Right atrium auricular region (tissue), 2 donors: ENCODE measurements at places on chromosomes 2 and 18.

DNA sequence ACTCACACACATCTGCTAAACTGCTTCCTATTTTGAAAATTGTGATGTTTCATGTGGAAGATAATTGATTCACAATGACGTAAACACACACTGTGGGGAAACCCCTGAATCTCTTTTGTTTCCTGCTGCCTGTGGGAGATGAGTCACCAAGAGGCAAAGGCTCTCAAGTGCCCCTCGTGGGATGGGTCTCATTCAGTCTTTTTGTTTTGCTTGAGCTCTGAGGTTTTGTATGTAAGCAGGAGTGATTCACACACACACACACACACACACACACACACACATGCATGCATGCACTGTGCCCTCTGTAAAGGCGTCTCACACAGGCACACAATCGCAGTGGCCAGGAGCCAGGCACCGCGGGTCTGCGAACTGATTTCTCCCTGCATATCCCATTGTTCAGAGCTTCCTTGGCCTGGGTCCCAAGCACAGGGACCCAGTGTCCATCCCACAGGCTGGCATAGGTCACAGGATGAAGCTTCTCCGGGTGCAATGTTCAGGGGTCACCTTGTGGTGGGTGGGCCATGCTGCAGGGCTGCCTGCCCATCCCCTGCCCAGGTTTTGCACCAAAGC is 12.1 kb upstream of the ARHGEF4 start:
- DNase-seq: no peak

GRCh38 chr2:218340656-218341055 is 16.0 kb upstream of the CATIP start:
- no peak for DNase-seq

- no peak for DNase-seq
Measured at GRCh38 chr2:207505171-207505570, 24.6 kb upstream of the CREB1 start.

- no peak for DNase-seq
Measured at GRCh38 chr2:159028776-159029175, 60.3 kb downstream of the TANC1 start.

DNA sequence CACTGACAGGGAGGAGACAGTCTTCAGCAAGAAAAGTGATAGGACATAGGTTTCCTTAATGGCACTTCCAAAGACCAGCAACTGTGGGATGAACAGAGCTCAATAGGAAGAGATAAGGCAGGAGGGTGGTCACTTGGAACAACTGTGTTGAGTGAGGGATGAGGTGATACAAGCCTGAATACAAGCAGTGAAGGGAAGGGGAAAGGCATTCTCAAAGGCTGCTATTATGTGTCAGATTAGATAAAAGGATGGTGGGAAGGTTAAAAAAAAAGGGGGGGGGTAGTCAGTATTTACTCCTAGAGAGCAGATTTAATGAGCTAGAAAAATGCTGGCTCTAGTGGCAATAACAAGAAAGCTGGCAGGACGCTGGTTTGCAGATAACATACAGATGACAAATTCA is 25.7 kb downstream of the CCBE1 start:
- no peak for DNase-seq

DNA sequence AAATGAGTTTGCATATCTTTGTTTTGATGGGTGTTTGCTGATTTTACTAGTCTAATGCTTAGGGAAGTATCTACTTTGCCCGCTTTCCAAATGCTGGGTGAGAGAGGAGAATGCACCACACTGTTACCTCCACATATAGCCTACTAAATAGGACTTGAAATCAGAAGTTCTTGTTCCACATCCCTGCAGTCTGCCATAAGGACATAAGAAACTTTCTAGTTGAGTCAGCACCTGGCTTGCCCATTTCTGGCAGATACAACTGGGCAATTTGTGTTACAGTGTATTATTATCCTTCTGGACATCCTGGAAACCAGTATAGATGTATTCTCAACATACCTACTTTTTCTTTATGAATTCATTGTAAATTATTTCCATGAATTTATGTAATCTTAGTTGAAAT is 29.5 kb downstream of the ANXA4 start:
- no peak for DNase-seq

- no peak for DNase-seq
Measured at GRCh38 chr18:63850020-63850419, 37.5 kb upstream of the SERPINB2 start.

DNA sequence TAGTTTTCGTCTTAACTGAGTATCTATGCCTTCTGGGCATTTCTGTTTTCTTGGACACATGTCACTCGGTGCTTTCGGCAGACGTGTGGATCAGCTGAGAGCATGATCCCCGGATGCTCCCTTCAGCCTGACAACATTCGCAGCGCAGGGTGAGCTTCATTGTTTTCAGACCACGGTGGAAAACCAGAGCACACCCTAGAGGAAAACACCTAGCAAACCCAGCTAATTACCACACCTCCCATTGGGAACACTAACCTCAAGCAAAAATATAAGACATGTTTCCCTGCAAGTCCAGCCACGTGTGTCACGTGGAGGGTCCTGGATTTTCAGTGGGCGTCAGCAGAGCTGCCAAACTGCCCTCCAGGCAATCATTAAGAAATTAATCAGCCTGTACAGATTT is 31.0 kb downstream of the ANKRD29 start:
- no peak for DNase-seq

DNA sequence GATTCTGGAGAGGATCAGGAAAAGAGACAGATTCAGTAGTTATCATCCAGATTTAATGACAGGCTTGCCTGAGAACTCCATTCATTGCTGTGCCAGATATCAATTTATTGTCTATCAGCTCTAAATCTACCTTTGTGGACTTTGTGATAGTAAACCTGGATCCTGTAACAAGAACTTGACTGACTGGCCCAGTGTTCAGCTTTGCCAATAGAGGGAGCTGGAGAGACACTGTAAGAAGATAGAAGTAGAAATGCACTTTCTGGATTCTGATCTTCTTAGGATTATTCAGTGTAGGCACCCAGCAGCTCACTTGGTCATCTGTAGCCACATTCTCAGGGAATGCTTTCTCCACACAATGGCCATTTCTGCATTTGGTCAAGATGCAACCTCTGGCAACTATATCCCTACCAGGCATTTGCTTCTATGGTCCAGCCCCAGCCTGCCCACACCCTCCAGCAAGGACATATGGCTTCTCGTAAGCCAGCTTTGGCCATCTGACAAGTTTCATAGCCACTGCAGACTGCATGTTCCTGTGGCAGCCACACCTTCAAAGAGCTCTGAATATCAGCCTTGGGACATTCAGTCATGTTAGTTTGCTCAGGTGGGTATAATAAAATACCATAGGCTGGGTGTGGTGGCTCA is 6.1 kb upstream of the SERPINB8 start:
- DNase-seq: no peak

GRCh38 chr18:59055345-59056032 is 84.2 kb upstream of the SEC11C start:
- DNase-seq: no peak

GRCh38 chr2:218331745-218332144 is 24.9 kb upstream of the CATIP start:
- no peak for DNase-seq

DNA sequence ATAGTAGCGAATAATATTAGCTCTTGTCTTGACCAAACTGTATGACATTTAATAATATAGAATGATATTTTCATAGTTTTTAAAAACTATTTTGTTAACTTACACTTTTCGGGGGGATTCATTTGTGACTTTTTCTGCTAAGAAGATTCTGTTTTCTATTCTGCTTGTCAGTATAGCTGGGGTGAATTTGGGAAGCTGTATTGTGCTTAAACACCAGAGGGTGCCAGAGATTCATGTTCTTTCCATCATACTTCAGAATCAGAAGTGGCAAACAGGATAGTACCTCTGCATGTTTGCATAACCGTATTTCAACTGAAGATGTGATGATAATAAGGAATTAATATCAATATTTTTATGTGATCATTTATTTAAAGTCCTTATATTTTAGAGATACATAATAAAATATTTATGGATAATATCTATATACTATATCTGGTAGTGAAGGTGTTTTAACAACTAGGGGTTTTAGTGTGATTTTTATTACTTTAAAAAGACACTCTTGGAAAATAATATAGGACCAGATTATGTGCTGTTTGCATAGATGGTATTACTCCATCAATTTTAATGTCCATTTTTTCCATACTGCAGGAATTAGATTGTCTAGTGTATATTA is 81.0 kb downstream of the TAF4B start:
- DNase-seq: no peak

- no peak for DNase-seq
Measured at GRCh38 chr18:37265382-37265781, 300.2 kb downstream of the CELF4 start.

GRCh38 chr2:203949228-203949627 is 12.7 kb downstream of the ICOS start:
- no peak for DNase-seq

DNA sequence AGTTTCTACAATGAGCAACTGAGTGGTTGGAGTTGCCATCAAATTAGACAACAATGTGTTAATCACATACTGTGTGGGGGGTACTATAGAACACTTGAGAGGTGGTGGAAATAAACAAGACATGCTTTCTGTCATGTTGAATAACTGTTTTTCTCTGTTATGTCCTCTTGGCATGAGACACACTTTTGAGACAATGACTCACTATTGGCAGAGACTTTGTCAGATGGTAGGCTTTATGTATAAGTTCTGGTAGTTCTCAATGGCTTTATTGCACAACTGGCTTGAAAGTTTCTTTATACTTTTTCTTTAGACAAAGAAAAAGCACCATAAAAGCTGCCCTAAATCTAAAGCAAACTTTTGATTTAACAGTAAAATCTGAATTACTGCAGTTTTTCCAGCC is 578.7 kb downstream of the ADCYAP1 start:
- no peak for DNase-seq

- no peak for DNase-seq
Measured at GRCh38 chr2:159506764-159507440, 109.4 kb downstream of the BAZ2B start.

DNA sequence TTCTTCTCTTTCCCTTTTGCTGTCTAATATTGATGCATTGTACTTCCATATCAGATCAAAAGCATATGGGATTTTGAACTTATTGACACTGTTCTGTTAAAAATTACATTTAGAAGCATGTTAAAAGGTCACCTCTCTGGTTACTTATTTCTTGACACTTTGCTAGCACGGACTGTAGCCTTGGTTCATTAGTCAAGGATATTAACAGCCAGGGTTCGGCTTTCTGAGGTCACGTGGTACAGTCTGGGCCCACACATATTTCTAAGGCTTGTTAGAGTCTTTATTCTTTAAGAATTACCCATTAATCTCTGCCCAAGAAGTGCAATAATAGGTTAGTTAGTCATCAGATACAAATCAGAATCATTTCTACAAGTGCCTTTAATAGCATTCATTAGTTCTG is 1035.8 kb upstream of the FANCL start:
- DNase-seq: no peak

DNA sequence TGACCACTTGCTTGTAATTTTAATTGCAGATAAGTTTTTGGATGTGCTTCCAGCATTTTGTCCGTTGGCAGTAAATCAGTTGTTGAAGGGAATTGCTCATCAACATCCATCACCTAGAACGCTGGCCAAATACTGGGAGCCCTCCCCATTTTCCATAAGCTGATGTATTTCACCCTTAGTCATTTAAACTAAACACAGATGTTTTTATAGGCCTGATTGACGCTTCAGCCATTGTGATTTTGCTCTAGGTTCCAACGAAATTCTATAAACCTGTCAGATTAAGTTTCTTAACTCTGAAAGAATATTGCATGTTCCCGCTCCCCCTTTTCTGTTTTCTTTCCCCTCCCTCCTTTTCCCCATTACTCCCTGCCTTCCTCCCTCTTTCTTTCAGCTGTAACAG is 1.0 kb upstream of the RPRM start:
- no peak for DNase-seq

GRCh38 chr2:142892715-142893114 is 15.3 kb downstream of the KYNU start:
- no peak for DNase-seq

- no peak for DNase-seq
Measured at GRCh38 chr2:85134255-85134895, 1.2 kb downstream of the TCF7L1 start.

GRCh38 chr2:20755132-20755800 is 67.6 kb downstream of the LDAH start:
- no peak for DNase-seq

GRCh38 chr2:101843048-101843447 is 145.5 kb downstream of the MAP4K4 start:
- no peak for DNase-seq

- DNase-seq: no peak
Measured at GRCh38 chr2:176018708-176019107, 16.6 kb upstream of the LNPK start.

DNA sequence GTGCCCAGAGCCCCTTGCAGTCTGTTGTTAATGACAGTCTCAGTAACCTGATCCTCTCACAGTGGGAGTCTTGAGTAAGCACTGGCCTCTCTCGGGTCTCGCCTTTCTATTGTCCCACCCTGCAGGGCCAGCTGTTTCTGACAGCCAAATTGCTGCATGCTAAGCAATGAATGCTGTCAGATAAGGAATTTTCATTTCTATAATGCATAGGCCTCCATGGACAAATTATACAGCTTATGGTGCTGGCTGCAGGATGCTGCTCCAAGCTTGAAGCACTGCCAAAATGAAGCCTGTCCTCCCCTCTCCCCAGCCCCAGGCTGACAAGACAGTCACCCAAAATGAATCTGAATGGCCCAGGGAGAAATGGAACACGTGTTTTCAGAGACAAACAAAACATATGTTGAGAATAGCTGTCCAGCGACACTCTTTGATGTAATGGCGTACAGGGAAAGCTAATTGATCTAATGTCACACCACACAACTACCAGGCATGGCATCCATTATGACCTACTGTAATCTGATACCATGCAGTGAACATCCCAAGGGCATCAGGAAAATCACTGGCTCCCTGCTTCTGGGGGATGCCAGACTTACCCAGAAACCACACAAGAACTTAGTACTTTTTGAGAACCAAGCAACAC is 36.8 kb downstream of the ACVR1 start:
- DNase-seq: no peak

DNA sequence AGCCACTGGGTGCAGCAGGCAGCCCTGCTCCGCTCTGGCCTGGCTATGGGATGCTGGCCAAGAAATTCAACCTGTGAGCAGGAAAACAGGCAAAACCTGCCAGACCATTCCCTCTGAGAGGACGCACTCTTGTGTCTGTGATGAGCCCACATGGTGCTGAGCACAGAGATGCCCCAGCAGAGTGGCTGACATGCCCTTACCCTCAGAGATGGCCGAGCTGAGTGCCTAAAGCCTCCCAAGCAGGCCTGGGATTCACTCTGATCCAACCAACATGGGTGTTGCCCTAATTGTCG is 34.3 kb upstream of the TAF1B start:
- DNase-seq: no peak

DNA sequence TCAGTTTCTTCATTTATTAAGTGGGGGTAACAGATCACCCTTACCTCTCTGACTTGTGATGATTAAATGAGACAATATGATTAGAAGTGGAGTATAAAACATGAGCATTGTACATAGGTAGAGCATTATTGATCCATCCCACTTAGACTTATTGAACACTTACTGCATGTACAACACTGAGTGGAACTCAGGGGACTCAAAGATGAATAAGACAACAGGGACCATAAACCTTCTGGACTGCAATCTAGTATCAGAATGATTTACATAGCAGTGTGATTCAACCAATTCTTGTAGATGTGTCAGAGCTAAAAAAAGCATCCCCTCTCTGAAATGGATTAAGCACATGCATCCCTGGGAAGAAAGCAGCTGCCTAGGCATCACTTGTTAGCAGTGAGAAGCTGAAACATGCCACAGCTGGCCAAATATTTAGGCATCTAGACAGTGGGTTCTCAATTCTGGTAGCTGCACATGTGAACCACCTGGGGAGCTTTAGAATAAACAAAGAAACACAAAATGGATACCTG is 111.5 kb downstream of the CYRIA start:
- DNase-seq: no peak
